ENCODE measurements at places on chromosomes 11 and 22.
A peak's percentile ranks its signal among the peaks of the same experiment; 100 is the strongest.

DNA sequence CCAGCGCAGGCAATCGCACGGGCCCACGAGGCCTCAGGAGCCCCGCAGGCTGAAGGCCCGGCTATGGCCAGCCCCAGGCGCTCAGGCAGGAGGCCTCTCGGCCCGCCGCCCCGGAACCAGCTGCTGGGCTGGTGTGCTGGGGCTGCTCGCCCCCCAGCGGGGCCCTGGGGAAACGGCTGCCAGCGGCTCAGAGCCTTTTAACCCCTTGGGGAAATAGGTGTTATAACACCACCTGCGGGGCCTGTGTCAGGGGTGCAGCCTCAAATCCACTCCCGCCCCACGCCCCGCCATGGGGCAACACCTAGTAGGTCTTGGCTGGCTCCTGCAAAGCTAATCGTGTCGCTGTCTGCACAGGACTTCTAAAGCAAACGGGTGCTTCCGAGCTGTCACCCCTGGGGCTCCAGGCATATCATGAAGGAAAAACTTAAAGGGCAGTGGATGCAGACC is 237.4 kb downstream of the TTC28 start:
- DNase-seq, result peak; percentile 91

- no peak for DNase-seq
These were observed 4.6 kb downstream of the FGF19 start for GRCh38 chr11:69699213-69699612.

DNA sequence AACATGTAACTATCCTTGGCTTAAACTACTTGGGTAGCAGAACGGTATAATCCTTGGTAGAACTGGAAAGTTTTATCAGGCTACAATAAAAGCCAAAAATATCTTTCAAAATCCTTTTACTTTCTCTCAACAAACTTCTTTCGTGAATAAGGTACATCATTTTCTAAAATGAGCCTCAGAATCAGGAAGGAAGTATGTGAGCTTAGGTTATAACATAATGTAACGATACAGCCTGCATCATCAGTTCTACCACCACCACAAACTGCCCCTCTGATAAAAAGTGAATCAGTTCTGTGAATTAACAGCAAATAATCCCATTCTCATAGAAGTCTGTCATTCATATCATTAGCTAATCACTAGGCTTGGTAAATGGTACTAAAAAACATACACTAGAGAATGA is 244.3 kb downstream of the SBF2 start:
- DNase-seq, result no peak

GRCh38 chr22:19680911-19681862 is 33.1 kb upstream of the SEPTIN5 start:
- DNase-seq, result no peak

DNA sequence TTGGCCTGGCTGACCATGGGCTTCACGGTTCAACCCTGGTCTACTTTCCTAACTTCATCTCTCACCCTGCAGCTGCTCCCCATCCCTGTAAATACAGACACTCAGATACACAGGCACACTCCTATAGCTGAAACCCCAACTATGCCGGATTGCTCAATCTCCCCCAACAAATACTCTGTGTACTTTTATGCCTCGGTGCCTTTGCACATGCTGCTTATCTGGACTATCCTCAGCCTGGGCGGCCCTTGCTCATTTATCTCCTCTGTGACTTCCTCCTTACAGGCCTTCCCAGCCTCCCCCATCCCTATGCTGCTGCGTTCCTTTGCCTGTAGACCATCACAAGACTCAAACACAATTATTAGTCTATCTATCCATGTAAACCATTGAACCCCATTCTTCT is 76.6 kb downstream of the PKNOX2 start:
- no peak for DNase-seq

GRCh38 chr11:73280626-73281025 is 8.5 kb downstream of the P2RY6 start:
- no peak for DNase-seq

- no peak for DNase-seq
These were observed 22.2 kb downstream of the SGSM3 start for GRCh38 chr22:40392618-40393017.

DNA sequence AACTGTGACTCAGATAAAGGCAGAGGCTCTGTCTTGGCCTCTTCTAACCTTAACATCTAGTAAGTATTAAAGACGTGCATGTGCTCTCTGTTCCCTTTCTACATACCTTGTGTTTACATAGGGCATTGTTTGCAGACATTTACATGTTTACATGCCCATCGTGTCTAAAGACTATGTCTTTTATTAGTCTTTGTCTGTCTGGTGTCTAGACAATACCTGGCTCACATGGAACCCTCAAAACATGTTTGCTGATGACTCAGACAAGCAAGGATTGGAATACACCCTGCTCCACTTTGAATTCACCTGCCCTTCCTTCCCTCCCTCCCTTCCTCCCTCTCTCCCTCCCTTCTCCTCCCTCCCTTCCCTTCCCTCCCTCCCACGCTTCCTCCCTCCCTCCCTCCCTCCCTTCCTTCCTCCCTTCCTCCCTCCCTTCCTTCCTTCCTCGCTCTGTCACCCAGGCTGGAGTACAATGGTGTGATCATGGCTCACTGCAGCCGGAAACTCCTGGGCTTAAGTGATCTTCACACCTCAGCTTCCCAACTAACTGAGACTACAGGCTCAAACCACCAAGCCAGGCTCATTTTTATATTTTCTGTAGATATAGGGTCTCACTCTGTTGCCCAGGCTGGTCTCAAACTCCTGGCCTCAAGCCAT is 23.7 kb upstream of the SORL1-AS1 start:
- DNase-seq, result no peak

- no peak for DNase-seq
These were observed 92.3 kb upstream of the PARVA start for GRCh38 chr11:12285106-12285505.

DNA sequence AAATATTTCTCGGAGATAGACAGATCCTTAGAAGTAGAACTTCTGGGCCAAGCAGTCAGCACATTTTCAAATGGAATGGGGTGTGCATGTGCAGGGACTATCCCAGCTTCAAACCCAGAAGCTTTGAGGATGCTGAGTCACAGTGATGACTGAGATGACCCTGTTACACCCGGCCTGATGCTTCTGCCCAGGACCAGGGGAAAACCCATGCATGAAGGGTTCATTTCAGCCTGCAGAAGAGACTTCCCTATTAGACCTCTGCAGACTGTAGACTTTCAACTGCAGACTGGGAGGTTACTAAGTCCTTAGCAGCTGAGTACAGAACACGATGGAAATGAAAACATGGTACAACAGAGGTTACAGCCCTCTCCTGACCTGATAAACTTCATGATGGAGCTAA is 3.6 kb upstream of the OR2AT4 start:
- DNase-seq, result no peak

DNA sequence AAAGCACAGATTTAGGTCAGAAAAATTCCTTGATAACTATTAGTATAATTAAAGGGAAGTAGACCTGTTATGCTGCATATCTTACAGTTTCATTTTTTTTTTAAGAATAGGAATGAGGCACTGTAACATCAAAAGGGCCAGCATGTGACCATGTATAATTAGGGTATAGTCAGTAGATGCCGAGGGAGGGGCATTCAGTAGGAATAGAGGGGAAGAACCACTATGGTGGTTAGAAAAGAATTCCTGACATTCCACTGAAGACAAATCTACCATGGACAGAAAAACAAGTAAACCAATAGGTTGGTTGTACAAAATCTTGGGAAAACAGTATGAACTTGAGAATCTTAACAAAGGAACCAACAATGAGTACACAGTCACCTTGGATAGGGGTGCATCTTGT is 78.4 kb upstream of the CCDC179 start:
- DNase-seq, result no peak

DNA sequence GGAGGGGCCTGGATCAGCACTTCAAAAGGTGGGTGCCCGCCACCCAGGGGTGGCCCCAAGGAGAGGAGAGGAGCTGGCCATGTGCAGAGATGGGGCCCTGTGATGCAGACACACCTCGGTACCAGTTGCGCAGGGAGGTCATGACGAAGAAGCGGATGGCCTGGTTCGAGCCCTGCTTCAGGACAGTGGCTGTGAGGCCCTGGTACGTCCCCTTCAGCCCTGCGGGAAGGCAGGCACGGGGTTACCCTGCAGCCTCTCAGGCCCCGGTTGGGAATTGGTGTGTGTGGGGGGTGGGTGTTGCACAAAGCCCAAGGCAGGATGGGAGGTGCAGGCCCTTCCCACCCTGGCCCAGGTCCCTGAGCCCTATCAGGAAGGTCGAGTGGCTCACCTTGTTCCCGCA is 1.8 kb downstream of the SLC25A1 start:
- DNase-seq, result no peak

GRCh38 chr11:132540581-132540980 is 991.7 kb downstream of the OPCML start:
- DNase-seq, result no peak

DNA sequence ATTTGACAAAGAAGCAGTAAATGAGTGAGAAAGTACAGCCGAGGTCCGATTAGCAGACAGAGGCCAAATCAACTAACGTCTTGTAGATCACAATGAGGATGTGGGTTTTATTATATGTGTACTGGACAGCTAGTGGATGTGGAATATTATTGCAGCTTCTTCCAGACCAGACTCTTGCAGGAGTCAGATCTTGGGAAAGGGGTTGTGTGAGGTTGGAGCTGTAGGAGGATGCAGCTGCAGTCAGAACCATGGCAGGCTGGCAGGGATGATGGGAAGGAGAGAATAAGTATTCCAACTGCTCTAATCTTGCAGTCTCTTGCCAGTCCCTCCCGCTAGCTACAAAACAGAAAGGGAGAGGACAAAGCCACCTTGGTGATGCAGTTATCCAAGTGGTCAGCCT is 46.8 kb upstream of the LDLRAD3 start:
- no peak for DNase-seq

DNA sequence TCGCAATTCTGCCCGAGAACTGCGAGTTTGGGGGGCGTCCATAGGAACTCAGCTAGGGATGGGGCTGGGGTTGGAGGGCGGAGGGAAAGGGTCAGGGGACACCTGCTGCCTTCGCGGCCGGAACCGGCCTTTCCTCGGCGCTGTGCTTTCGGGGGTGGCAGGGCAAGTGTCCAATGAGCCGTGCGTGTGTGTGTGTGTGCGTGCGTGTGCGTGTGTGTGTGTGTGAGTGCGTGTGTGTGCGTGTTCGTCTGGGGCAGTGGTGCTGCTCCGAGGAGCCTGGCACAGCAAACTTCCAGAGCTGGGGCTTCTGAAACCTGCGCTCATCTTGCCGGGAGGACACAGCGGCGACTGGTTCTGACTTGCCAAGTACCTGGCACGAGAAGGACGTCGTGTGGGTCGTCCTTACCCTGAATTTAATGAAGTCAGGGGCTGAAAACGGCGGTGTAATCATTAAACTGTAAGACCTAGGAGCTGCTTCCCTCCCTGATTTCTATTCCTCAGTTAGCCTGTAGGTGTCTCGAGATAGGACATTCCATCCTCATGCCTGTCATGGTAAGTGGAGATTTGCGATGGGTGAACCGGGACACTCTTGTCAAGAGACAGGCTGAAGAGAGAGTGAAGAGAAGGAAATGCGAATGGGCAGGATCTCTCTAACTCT is 27.0 kb upstream of the AMOTL1 start:
- DNase-seq, result peak; percentile 5

- no peak for DNase-seq
These were observed 1087.1 kb downstream of the TBC1D22A start for GRCh38 chr22:47849576-47849975.

DNA sequence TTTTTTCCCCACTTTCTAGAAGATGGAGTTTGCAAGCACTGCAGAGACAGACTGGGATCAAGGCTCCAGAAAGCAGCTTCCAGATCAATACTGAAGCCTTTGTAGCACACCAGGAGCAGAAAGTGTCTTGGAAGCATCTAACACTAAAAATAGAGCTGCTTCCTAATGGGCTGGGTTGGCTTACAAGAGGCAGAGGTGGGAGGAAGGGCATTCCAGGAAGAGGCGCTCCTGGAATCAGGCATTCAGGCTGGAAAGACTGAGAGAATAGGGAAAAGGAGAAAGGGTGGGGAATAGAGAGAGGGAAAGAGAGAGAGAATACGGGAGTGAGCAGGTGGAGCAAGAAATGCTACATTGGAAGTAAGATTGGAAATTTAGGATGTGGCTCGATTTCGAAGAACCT is 395.9 kb downstream of the OPCML start:
- DNase-seq, result no peak

DNA sequence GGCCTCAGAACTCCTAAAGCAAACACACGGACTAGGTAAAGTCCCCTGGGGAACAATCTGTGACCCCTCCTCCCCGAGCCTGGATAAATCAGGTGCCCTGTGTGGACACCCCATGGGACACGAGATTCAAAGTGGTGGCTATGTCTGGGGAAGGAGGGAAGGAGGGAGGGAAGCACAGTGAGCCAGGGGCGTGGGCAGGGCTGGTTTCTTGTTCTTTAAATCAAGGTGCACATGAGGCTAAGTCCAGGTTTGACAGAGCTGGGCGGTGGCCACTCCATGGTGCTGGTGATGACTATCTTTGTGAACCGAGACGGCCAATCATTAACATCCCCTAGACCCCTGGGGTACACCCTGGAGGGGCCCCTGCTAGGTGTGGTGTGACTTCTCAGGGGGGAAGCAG is 20.3 kb upstream of the TH start:
- DNase-seq, result no peak

DNA sequence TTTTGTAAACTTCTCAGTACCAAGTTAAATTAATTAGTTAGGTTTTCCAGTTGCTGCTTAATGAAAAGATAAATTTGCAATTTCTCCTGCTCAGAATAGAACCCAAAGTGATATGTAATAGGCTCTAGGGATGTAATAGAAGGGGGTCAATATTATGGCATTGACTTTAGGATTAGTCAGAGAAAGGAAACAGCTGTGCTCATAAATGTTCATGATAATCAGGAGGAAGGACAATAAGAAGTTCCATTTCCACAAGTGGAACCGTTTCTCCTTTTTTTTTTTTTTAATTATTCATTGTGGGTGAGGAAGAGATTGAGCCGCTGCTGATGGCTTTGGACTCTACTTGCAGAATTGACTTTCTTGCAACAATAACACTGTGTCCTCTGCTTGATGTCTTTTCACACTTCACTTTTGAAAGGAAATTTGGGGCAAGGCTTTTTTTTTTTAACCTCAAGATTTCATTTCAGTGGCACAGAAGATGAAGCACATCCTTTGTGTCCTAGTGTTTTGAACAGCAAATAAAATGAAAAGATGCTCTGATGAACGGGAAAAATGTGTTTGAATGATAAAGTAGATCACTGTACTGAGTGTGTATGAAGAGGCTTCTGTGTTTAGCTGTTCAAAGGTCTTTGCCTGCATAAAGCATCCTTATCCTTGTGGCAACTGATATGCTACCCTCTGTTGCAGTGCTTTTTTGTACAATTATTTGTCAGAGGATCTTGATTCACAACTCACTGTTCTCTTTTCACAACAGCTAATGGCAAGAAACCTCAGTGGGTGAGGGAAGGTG is 62.4 kb downstream of the GAS2 start:
- no peak for DNase-seq

GRCh38 chr22:19105867-19106802 is 16.1 kb downstream of the DGCR2 start:
- DNase-seq, result peak; percentile 54

DNA sequence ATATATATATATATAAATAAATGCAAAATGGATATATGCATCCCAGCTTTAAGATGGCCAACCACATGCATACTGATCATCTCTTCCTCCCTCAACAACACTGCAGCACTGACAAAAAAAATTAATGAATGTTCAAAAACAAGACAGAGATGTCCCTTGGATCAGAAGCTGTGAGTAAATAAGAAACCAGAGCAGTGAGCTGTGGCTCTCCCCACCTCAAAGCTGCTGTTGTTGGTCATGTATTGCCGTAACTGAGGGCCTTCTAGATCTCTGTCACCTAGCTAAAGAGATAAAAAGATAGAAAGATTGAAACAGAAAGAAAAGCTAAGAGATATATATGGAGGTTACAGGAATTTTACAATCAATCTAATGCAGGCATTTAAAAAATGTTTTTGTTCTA is 15.5 kb upstream of the TMEM135 start:
- DNase-seq, result no peak

GRCh38 chr11:126189109-126189929 is 22.1 kb downstream of the RPUSD4 start:
- no peak for DNase-seq

All from stimulated activated naive CD8-positive, alpha-beta T cell treated with anti-CD3 and anti-CD28 coated beads, Interleukin-15, amount 100 ng/mL, for 72 hours (primary cell).